ENCODE measurements at places on chromosomes 13 and 19.

GRCh38 chr13:29131881-29132668 lies 311.9 kb downstream of the MTUS2 start:
- no peak for DNase-seq

DNA sequence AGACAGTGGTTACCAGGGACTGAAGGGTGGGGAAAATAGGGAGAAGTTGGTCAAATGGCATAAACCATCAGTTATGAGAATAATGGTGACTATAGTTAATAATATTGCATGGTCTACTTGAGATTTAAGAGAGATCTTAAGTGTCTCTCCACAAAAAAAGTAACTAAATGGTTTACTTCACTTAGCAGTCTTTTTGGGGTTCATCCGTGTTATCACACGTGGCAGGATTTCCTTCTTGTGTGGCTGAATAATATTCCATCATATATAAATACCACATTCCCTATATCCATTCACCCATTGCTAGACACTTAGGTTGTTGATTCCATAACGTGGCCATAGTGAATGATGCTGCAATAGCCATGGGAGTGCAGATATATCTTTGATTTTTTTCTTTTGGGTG lies 967.0 kb downstream of the UQCRFS1 start:
- DNase-seq: no peak

DNA sequence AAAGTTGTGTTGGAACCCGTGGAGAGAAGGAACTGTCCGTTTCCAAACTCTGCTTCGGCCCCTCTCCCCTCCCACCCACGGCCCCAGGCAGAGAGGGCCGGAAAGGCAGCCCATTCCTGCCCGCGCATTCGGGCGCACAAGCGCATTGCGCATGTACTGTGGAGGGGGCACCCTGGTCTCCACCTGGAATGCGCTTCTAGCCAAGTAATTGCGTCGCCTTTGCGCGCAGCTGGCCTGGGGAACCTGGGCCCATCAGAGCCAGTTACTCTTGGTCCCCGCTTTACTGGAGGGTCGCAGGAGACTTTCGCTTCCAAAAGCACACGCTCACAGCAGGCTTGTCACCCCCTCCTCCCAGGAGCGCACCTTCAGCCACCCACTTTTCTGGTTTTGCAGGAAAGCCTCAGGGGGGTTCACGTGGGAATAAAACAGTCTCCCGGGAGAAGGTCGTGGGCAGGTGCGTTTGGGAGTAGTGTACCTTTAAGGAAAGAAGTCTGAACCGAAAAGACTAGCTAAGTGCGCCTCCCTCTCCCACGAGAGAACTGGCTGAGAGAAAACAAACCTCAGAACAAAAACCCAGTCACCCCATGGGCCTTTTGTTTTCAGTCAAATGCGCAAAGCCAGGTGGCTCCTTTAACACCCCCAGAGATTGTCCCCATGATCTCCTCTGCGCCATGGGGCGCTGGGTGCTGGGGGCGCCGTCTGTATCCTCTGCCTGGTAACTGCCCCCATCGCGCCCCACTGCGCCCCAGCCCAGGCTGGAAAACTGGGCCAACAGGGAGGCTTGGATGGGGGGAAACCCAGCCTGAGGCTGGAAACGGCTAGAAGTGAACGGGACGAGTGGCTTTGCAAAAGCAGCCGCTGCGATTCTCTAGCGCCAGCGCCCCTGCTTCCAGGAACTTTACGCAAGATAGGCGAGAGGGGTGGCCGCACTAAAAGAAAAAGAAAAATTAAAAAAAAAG lies 28.5 kb downstream of the GSX1 start:
- DNase-seq: no peak

- no peak for DNase-seq
Measured at GRCh38 chr19:8659905-8660304, 29.5 kb downstream of the NFILZ start.

Data from CD4-positive, alpha-beta T cell (primary cell).